ENCODE measurements at places on chromosomes 5 and 9. TPM values are rescaled to one million over a fixed set of nuclear protein-coding genes. Genes with fewer than 3 reads are reported as not detected.

The ADRA1B gene
- 1.7 TPM for total RNA-seq

The LECT2 gene
- total RNA-seq, result not detected

The CMBL gene
- total RNA-seq, result 4.0 TPM

The TAS2R1 gene
- not detected for total RNA-seq

The JADE2 gene
- total RNA-seq, result 95.5 TPM

The CDKN2B gene
- total RNA-seq, result 14.6 TPM

The PLAC8L1 gene
- not detected for total RNA-seq

DNA sequence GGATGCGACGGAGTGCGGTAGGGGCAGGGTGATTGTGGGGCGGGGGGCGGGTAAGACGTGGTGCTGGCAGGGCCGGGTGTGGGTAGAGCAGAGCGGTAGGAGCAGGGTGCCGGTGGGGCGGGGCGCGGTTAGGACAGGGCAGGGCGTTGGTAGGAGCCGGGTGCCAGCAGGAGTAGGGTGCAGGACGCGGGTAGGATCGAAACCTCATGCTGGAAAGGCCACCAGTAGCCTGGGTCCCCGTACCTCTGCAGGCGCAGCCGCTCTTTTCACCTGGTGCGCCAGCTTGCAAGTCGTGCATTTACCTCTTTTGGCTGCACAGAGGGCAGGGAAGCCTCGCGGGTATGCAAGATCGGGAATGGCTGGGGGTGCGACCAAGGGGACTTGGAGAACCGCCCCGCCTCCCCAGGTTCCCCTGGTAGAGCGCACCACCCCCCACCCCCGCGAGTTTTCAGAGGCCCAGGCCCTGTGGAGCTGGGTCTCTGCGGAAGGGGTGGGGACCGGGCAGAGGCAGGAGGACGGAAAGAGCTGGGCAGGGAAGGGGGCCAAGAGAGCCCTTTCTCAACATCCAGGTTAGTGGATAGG, 104.8 kb upstream of the SIMC1 start:
- H3K4me3 ChIP-seq, result no peak overlapping the region
- no peak for DNase-seq
- no peaks in the 10 kb centered on the region for H3K27me3 ChIP-seq

DNA sequence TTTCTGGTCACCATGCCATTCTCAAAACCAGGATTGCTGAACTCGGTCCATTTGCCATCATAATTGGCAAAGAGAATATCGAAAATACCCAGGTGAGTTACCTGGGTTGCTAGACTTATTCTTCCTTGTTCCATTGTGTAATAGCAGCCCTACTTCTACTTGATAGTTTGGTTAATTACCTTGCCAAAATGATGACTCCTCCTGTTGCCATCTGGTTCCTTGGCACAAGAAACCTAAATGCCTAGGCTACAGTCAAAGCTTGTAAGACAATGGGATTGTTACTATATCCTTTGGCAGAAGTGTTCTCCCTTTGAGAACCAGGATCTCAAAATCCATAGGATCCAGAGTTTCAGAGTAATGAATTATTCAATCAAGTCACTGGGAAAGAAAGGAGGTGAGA, 373.2 kb upstream of the ACTBL2 start:
- H3K27ac ChIP-seq, result no peak overlapping the region
- H3K4me1 ChIP-seq, result no peaks in the 10 kb centered on the region
- H3K27me3 ChIP-seq, result no peaks in the 10 kb centered on the region
- no peak overlapping the region for H3K4me3 ChIP-seq
- no peak for DNase-seq

DNA sequence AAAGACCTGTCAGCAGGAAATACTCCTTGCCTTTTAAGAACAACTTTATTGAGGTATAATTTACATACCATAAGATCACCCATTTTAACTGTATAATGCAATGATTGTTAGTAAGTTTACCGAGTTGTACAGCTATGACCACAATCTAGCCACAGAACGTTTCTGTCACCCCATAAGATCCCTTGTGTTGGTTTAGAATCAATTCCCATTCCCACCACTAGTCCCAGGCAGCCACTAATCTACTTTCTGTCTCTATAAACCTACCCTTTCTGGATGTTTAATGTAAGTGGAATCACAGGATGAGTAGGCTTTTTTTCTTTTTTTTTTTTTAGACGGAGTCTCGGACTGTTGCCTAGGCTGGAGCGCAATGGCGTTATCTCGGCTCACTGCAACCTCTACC, 4.4 kb downstream of the GPR107 start:
- DNase-seq, result no peak
- peaks cover 51% of the 10 kb centered on the region for H3K4me1 ChIP-seq
- no peak overlapping the region for H3K27ac ChIP-seq

- no peaks in the 10 kb centered on the region for H3K36me3 ChIP-seq
- DNase-seq, result no peak
- no peak overlapping the region for H3K27ac ChIP-seq
- no peak overlapping the region for H3K4me3 ChIP-seq
Observed at GRCh38 chr5:23257656-23258055, 249.8 kb upstream of the PRDM9 start.

- H3K4me1 ChIP-seq, result peaks cover 63% of the 10 kb centered on the region
- no peaks in the 10 kb centered on the region for H3K27me3 ChIP-seq
- no peaks in the 10 kb centered on the region for H3K36me3 ChIP-seq
Observed at GRCh38 chr9:18138656-18139055, 335.3 kb upstream of the ADAMTSL1 start.

GRCh38 chr5:174098694-174099093, 53.2 kb downstream of the NSG2 start:
- DNase-seq, result no peak
- H3K36me3 ChIP-seq, result no peaks in the 10 kb centered on the region
- H3K4me3 ChIP-seq, result no peak overlapping the region
- H3K4me1 ChIP-seq, result no peaks in the 10 kb centered on the region
